Astrocyte (in vitro differentiated cells and primary cell): ENCODE measurements at places on chromosomes 2 and 18. TPM values are rescaled to one million over a fixed set of nuclear protein-coding genes. Genes with fewer than 3 reads are reported as not detected.

Gene C2orf78
- total RNA-seq: not detected in 2 replicates

Gene DNAJC27
- 3.1 and 3.5 TPM in 2 replicates for total RNA-seq

Gene PLEK
- total RNA-seq: not detected in 2 replicates

Gene ZNF385B
- total RNA-seq: 0.27 TPM in 1 of 2 replicates, not detected in the other

Gene FOXI3
- total RNA-seq: 0.60 and 2.3 TPM in 2 replicates

Gene SCG2
- 5.6 and 6.9 TPM in 2 replicates for total RNA-seq

Gene IL1RL2
- 0.43 TPM in 1 of 2 replicates, not detected in the other for total RNA-seq

Gene ALLC
- not detected in 2 replicates for total RNA-seq

Gene NTSR2
- total RNA-seq: not detected in 2 replicates

Gene ANKRD62
- total RNA-seq: not detected in 2 replicates

GRCh38 chr2:237383991-237384671 lies 29.8 kb downstream of the COL6A3 start:
- DNase-seq: no peak

- DNase-seq: no peak
Observed at GRCh38 chr18:49588971-49589370, 27.1 kb downstream of the LIPG start.

DNA sequence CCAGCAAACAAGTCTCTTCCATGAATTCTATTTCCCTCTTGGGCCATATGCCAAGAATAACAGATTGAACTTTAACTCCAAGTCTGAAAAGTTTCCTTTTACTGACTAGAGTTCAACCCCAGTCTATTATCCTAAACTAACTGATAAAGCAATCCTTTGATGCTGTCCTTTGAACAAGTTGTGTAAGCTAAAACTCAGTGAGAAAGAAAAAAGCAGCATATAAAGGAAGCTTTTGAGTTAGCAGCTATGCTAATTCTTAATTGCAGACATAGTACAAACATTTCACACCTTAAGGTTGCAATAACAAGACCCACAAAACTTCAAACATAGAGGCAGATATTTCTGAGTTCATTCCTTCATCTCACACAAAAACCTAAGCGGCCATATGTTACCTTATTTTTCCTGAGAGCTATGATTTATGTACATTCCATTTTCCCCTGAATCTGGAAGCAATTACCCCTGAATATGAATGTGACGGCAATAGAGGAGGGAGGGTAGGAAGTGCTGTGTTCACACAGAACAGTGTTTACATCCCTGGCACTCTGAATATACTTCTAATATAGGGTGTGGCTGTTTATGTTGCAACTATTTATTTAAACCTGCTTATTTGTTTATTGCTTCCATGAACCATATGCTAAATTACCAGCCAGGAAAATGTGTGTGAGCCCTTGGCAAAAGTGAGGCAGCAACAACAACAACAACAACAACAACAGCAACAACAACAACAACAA lies 180.6 kb downstream of the IRS1 start:
- DNase-seq: peak; percentile 65

- no peak for DNase-seq
Observed at GRCh38 chr18:31045599-31045998, 3.1 kb upstream of the DSC3 start.

- peak; percentile 33 for DNase-seq
Observed at GRCh38 chr18:54769526-54770464, 58.5 kb upstream of the RAB27B start.

DNA sequence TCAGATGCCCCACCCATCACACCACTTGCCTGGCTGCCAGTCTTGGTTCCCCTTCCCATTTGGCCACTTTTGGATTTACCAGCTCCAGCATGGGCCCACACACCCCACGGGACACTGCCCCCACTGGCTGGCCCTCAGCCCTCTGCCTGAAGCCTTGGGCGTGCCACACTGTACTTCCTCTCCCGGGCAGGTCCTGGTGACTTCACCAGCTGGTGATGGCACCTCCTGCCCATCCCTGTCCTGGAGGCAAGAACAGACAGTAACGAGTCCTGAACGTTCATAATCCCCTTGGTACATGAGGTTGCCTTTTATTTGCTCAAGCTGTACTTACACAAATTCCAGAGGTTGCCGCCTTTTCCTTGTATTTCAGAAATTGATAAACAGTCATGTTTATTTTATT lies 81.1 kb downstream of the TMEM17 start:
- no peak for DNase-seq

- DNase-seq: no peak
Observed at GRCh38 chr2:199202964-199203363, 254.8 kb downstream of the SATB2 start.

DNA sequence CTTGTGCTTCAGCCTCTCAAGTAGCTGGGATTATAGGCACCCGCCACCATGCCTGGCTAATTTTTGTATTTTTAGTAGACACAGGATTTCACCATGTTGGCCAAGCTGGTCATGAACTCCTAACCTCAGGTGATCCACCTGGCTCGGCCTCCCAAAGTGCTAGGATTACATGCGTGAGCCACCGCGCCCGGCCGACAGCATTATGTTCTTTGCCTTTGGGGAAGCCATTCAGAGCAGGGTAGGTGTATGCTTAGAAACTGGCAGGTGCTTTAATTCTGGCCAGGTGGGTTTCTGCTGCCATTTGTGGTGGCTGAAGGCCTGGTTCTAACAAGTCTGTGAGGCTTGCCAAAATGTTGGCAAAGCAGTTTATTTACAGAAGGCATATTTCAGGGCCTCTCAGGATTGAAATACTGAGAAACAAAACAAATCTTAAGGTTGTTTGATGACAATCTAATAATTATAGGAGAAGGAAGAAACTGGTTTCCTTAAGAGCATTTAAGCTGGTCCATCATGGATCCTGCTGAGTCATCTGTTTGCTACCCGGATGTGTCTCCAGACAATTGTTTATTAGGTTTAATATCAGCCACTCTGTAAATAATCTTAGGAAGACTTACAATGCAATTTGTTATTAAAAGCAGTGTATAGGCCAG lies 16.0 kb downstream of the SLC20A1 start:
- no peak for DNase-seq

DNA sequence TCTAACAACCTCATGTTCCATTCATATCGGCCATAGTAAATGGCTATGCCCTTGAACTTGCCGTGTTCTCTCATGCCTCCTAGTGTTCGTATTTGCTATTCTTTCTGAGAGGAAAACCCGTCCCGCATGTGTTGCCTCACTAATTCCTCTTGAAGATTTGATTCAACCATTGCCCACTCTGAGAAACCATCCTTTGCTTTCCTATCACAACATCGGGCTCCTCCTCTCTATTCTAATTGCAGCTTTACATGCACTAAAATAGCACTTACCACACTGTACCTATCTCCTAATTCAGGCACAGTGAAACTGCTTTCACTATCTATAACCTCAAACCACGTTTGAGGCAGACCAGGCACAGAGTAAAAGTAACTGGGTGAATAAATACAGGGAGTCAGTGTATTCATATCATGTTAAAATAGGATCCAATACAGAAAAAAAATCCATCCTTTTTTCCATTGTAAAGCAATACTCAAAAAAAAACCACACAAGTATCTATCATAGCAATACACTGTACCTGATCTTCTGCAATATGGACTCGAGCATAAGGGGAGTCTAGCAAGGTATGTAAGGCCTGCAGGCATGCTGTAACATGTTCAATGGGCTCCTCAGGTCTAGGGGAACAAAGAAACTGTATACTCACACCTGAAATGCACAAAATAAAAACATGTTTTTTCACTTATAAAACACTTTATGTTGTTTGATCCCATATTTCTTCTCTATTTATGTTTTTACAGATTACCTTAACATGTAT lies 39.0 kb upstream of the STRN start:
- no peak for DNase-seq

GRCh38 chr2:28802975-28803429 lies 7.6 kb upstream of the SPDYA start:
- peak; percentile 38 for DNase-seq

GRCh38 chr2:6077585-6077984 lies 385.4 kb downstream of the SOX11 start:
- DNase-seq: no peak

DNA sequence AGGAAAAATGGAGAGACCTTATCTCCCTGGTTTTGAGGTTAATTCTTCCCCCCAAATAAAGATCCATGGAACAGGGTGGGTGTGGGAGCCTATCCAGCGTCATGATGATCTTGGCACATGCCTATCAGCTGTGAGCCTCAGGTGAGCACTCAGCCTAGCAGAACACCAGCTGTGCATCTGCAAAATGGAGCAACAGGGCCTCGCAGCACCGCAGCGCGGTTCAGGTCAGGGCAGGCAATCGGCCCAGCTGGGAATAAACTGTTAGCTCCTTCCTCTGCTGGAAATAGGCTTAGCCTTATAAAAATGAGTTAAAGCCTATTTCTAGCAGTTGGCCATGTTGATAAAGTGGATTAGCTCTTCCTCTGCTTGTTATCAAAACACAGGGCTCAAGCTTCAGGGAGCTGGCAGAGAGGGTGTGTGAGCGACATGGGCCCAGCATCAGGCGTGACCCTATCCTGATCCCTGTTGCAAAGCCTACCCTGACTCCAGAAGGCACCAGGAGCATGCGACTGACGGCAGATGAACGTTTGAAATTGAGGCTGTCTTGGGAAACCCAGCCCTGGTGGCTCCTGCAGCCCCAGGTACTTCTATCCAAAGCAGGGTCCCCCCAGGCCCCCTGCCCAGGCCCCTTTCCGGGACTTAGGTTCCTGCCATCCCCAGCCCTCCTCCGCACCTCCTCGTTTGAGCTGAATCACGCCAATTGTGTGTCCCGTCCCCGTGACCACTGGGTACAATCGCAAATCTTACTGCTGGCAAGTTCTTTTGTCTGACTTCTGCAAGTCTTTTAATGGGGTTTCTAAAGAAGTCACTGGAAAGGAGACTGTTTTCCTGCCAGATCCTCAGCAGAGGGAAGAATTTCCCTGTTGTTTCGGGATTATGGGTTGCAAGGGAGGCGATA lies 35.4 kb downstream of the ARHGEF4 start:
- DNase-seq: no peak

DNA sequence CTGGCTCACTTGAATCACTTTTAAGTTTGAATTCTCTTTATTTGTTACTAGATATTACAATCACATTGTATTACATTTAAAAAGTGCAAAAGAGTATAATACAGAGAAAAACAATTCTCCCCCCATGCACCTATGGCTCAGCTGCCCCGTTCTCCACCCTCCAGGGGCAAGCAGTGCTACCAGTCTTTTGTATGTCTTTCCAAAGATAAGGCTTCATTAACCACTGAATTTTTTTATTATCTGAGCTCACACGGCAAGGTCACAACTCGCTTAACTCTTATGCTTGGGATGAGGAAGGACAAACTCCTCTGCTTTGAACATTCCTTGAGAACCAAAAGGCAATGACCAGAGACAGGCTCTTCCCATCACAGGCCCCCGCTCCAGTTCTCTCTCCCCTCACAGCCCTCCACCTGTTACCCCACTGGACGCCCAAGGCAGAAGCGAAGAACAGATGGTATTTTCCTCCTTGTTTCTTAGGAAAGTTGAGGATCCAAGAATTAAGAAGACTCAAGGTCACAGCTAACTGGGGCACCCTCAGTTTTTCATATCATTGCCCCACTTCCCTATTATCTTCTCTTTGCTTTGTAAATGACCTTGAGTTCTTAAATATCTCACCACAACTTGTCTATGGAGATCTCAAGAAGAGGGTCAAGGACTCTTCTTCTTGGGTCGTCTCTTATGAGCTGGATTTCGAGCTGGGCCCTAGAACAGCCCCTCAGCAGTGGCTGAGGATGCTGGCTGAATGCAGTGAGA lies 30.1 kb downstream of the SH2D6 start:
- DNase-seq: no peak

DNA sequence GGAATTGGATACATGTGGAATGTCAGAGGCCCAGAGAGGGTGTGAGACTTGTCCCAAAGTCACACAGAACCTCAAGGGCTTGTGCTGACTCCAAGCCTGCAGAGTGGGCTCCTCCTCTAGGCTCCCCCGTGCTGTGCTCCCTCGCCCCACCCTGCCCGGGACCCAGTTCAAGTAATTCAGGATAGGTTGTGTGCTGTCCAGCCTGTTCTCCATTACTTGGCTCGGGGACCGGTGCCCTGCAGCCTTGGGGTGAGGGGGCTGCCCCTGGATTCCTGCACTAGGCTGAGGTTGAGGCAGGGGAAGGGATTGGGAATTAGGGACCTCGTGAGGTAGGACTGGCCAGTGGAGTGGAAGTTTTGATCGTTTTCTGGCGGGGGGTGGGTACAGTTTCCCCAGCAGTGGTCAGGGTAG lies 2.8 kb downstream of the CTDSP1 start:
- no peak for DNase-seq

DNA sequence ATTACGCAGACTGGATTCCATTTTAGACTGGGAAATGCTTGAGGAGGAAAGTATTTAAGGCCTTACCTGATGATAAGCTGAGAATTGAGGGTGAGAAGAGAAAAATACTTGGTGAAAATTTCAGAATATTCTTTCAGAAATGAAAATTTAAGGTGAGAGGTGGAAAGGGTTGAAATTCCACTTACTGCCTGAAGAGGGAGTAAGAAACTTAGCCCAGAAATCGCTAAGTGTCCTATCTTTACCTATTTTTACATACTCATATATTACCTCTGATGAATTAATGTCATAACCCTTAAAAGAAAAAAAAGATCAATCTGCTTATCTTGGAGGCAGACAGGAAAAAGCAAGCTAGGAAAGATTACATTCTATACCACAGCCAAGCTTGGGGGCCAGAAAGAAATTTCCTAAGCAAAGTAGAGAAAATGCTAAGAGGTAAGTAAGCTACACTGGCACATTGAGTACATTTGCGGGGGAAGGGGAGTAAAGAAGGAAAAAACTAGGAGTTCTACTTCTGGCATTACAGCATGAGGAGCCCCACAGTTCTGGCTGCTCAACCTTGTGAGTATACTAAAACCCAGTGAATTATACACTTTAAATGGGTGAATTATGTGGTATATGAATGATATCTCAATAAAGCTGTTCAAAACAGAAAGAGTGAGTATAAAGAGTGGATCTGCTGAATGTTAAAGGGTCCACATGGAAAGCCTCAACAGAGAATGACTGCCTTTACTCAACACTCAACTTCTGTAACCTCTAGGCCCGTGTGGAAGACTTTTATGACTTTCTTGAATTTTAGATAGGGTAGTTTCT lies 33.8 kb downstream of the SMC6 start:
- peak; percentile 6 for DNase-seq

- DNase-seq: peak; percentile 84
Observed at GRCh38 chr2:212052412-212053159, 486.0 kb downstream of the ERBB4 start.

- DNase-seq: no peak
Observed at GRCh38 chr2:60355849-60356261, 197.6 kb downstream of the BCL11A start.

DNA sequence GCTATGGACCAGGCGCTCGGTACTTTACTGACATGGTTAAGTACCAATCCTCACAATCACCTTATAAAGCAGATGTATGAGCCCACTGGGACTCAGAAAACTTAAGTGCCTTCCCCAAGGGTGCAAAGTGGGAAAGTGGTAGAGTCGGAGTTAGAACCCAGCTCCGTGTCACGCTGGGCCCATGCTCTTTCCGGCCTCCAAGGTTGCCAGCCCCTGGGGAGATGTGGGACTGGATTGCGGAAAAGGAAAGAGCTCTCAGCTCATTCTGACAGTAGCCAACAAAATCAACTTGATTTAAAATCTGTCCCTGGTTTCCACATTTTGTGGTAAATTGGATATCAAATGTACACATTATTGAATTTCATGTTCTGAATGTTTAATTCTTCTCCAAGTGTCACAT lies 403.8 kb downstream of the DCDC2C start:
- DNase-seq: no peak

DNA sequence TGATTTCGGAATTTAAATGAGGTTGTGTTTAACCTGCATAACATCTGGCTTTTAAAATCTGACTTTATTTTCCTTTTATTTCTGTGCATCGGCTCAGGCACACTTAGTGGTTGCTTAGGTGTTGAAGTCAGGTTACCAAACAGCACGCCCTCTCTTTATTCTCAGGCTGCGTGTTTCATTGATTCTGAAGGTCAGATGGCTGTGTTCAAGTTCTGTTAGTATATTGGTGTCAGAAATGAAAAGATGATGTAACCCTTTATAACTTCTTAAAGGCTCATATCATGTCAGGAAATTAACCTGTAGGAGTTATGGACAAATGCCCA lies 246.5 kb downstream of the LDLRAD4 start:
- DNase-seq: no peak
